ENCODE measurements at places on chromosomes 1 and 21. TPM values are rescaled to one million over a fixed set of nuclear protein-coding genes. Genes with fewer than 3 reads are reported as not detected.

Gene FCGR3B
- total RNA-seq = 0.37 TPM

Gene SPRR2E
- total RNA-seq = not detected

GRCh38 chr21:40386294-40386911 is 460.6 kb downstream of the DSCAM start:
- DNase-seq = peak; percentile 5

GRCh38 chr1:56477164-56478111 is 101.9 kb downstream of the PLPP3 start:
- DNase-seq = no peak

Gene SFN
- total RNA-seq = 1.3 TPM

GRCh38 chr1:225842074-225842473 is 32.1 kb downstream of the EPHX1 start:
- DNase-seq = no peak

Gene ZSCAN20
- 1.8 TPM for total RNA-seq

- no peak for DNase-seq
These were observed 18.0 kb downstream of the MPZL1 start for GRCh38 chr1:167739752-167740151.

DNA sequence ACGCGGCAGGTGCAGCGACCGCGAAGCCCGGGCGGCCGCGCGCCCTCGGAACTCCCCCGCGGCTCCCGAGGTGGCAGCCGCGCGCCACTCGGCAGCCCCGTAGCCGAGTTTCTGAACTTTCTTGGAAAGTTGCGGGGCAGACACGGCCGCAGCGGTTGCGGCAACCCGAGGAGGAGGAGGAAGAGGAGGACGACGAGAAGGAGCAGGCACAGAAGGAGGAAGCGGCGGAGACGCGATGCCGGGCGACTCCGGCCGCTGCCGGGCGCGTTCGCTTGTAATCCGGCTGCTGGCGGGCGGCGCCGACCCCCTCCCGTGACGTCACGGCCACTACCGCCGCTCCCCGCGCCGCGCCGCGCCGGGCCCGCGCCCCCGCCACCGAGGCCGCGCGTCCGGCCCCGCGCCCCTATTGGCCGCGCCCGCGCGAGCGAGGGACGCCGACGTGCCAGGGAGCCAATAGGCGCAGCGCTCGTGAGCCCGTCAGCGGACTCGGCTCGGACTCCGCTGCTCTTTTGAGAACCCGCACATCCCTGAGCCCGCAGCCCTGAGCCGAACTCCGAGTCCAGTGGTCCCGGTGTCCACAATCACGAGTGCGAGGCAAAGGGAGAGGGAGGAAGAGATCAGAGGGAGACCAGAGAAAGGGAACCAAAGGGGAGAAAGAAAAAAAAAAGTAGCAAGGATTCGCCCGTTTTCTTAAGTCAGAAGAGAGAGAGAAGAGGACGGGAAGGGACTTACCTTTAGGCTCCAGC is 736 bp upstream of the BARHL2 start:
- DNase-seq = no peak

DNA sequence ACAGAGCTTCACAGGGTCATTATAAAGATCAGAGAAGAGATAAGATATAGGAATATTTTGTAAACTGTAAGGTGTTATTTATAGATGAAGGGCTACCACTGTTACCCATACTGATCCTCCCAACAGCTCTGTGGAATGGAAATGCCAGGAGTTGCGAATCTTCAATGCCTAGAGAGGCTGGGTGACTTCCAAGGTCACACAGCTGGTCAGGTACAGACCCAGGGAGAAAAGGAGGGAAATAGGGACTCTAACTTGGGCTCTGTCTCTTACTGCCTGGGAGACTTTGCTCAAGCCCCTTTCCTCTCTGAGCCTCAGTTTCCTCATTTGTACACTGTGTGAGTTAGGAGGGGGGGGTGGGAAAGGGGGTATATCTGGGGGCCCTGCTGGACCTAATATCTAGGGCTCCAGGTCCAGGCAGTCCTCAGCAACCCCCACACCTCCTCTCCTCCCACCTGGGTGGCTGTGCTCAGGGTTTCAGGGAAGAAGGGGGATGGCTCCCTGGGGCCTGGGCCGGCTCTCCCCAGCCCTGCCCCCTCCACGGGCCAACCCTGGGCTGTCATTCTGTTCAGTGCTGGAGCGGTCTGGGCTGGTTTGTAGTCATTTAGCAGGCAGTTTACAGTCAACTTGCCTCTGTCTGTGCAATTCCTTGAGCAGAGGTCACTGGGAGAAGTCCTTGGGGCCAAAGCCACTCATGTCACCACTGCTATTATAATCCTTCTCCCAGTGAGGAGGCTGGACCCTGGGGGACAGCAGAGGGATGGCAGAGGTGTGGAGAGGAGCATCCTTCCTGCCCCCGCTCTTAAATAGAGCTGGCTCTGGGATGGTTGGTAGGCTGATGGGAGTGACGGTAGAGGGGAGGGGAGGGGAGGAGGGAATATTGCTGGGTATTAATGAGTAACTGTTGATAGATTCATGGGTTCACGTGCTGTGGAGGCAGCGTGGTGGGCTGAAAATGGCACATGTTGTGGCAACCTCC is 1.7 kb downstream of the BSND start:
- no peak for DNase-seq

GRCh38 chr21:45312296-45312695 is 24.6 kb upstream of the POFUT2 start:
- DNase-seq = no peak

Gene ANXA9
- total RNA-seq = 0.15 TPM

Gene RHCE
- not detected for total RNA-seq

DNA sequence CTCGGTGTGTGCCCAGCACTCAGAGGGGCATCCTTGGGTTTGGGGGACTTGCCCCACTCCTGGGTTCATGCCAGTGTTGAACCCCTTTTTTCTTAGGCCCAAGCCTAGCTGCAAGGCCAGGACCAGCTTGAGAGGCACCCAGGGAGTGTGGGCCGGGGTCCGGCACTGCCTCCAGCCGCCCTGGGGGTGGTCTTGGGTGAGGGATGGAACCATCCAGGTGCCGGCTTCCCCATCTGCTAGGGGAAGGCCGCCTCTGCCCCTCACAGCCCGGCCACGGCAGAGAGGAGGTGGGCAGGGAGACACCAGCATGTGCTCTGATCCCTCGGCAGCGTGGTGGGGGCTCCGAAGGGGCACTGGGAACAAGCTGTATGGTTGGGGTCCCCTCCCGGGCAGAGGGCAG is 50.2 kb upstream of the ARHGEF16 start:
- DNase-seq = no peak

Gene NME7
- 9.1 TPM for total RNA-seq

DNA sequence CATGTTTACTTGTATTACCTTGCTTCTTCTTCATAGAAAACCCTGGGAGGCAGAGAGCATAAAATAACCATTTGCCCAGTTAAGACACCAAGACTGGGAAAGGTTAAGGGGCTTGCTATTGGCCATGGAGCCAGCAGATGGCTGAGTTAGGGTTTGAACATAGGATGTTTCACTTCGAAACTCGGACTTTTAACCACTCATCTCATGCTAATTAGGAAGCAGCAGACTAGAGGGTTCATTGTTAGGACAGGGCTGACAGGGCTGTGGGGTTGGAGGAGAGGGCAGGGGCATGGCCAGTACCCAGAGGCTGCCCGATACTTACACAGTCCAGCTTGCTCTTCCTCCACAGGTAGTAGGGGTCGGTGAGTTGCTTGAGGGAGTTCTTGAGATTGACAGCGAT is 17.0 kb downstream of the SLC26A9 start:
- no peak for DNase-seq

DNA sequence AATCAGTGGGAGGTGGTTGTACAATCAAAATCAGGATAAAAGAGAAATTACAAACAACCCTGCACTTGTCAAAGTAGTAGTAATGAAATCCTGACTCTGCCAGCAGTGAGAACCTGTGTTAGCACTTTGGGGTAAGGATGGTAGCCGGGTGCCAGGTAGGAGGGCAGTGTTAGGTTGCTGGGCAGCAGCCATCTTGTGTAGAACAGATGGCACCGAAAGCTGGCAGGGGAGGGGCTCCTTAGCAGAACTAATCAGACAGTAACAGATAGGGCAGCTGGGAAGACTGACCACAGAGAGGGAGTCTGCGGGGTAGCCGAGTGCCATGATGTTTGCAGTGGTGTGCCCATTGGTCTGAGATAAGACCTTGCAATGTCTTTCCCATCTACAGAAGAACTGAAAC is 137.3 kb downstream of the SDCCAG8 start:
- DNase-seq = no peak

DNA sequence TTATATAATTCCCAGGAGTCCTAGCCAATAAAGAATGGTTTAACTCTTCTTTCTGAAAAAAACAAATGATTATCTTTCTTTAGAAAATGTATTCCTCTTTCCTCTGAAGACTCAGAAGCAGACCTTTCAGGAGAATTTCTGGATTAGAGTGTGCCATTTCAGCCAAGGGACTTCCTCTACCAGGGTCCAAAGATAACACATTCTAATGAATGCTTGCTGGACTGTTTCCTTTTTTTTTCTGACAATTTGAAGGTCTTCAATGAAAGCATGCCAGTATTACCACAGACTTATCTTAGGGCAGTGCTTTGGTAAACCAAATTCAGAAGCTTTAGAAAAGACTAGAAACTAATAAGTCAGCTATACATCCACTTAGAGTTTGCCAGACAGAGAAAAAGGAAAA is 80.5 kb downstream of the RERE start:
- no peak for DNase-seq

Gene VSIG8
- not detected for total RNA-seq

DNA sequence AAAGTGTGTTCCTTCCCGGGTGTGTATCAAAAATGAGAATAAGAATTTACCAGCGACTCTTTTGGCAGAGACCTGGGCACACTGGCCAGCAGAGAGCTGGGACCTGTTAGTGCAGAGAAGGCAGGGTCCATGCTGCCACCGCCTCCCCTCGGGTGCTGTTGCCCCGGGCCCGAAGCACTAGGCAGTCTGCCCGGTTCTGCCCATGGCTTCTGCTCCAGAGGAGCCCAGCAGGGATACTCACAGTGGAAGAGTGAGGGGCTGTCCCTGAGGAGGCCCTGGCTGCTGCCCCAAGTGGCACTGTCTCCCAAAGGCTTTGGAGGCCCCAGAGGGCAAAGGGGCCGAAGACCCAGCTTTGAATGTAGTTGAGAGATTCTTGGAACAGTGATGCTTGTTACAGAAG is 80.5 kb downstream of the MIS18A start:
- DNase-seq = no peak

GRCh38 chr1:227369102-227369760 is 50.9 kb upstream of the CDC42BPA start:
- no peak for DNase-seq

Gene AADACL3
- not detected for total RNA-seq

Gene GBP2
- total RNA-seq = 88.4 TPM

Gene RAB42
- total RNA-seq = not detected

Gene LCE2B
- total RNA-seq = not detected

GRCh38 chr1:161705537-161705936 is 1.5 kb upstream of the FCRLA start:
- DNase-seq = no peak

DNA sequence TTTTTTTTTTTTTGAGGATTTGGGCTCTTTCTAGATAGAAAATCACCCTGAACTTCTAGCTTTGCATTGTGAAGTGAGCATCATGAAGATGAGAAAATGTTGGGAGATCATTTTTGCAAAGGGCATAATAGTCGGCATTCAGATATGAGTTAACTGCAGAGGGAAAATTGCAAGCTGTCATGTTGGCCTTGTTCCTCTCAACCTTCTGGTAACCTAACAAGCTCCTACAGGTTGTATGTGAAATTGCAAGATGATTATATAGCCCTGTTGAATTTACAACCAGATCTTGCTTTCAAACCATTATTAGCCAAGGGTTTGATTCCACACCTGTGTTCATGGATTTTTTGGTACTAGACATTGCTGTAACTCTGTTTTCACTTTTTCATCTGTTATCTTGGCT is 2.2 kb downstream of the ELOA start:
- no peak for DNase-seq

- no peak for DNase-seq
These were observed 18.8 kb downstream of the JUN start for GRCh38 chr1:58765006-58765405.

- no peak for DNase-seq
These were observed 3.4 kb downstream of the NLRP3 start for GRCh38 chr1:247419336-247419735.

DNA sequence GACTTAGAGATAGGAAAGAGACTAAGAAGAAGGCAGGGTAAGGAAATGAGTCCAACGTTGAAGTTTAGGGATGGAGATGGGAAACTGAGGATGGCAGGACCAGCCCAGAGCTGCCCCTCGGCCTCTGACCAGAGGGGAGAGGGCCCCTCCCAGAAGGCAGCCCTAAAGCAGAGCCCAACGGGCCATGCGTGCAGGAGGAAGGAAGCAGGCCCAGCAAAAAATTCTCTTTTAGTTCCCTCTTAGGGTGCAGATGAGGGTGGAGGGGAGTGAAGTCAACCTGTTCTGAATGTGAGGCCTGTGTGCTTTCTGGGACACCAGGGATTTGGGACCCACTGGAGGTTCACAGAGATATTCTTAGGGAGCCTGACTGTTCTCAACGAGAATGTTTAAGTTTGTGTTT is 225.4 kb downstream of the RHOU start:
- no peak for DNase-seq

DNA sequence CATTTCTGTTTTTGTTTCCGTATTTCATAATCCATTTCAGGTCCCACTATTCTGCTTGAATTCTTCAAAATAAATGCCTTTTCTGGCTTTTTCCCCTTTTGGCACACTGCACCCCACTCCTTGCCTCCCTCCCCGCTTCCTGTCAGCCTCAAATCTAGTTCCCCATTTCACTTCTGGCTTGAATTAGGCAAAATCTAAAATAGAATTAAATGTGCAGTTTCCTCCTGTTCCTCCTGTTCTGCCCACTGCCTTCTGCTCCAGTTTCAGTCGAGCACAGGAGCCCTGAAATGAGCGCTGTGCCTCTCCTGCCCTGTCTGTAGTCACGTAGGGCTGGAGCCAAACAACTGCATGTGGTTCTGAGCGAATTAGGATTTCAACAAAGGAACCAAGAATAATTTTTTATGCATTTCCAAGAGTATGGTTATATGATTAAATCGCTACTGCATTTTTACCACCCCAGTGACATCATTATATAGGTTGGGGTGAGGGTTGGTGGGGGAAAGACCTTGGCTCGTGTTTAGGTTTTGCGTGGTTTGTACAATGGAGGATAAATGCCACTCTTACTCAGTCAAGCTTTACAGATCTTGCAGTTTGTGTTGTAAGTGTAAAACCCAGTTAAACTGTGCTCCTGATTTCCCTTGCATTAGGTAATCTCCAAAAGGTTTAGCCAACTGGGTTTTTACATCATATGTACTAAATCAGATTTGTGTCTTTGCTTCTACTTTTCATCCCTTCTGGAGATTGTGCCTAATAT is 114.9 kb downstream of the VPS13D start:
- no peak for DNase-seq

- DNase-seq = no peak
These were observed 13.5 kb downstream of the PLA2G2D start for GRCh38 chr1:20105856-20106255.

DNA sequence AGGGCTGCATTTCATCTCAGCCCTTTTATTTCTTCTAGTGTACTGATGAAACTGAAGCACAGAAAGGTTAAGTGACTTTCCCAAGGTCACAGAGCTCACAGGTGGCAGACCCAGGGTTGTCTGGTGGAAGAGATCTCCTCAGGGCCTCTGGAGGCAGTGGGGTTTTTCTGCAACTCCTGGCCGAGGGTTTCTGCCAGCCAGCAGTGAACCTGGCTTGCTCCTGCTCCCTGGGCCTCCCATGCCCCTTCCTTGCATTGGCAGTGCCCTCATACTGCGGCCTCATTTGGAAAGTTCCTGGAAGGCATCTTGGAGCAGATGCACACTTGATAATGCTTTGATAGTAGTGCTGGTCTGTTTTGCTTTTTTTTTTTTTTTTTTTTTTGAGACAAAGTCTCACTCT is 7.7 kb downstream of the GALNT2 start:
- DNase-seq = no peak

All from T-helper 17 cell (primary cell).